ENCODE measurements at places on chromosomes 2 and 18. TPM values are rescaled to one million over a fixed set of nuclear protein-coding genes. Genes with fewer than 3 reads are reported as not detected.

GRCh38 chr2:120465701-120465988, 119.7 kb downstream of the INHBB start:
- no peak for DNase-seq

- DNase-seq = no peak
Measured at GRCh38 chr18:42549596-42549995, 565.9 kb downstream of the RIT2 start.

The CCDC148 gene
- polyA plus RNA-seq = 0.62 TPM

The UGT1A3 gene
- not detected for polyA plus RNA-seq

The ALLC gene
- polyA plus RNA-seq = not detected

Data from muscle of arm (tissue), 14 donors.